ENCODE measurements at places on chromosomes 6 and 20.

DNA sequence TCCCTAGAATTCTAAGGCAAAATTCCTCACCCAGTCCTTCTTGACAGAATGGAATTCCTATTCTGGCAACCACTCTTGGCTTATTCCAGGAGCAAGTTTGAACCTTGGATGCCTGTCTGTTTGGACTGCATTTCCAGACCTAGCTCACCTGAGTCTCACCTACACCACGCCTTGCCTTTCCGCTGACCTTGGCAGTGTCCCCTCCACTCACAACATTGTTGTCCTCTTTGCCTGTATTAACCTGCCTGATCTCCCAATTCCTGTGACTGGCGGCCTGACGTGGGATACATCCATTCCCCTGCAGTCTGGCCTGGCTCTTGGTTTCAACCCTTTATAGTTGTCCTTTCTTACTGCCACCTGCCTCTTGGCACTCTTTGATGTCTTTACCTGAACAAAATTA is 281.4 kb upstream of the SOX4 start:
- no peak for DNase-seq

DNA sequence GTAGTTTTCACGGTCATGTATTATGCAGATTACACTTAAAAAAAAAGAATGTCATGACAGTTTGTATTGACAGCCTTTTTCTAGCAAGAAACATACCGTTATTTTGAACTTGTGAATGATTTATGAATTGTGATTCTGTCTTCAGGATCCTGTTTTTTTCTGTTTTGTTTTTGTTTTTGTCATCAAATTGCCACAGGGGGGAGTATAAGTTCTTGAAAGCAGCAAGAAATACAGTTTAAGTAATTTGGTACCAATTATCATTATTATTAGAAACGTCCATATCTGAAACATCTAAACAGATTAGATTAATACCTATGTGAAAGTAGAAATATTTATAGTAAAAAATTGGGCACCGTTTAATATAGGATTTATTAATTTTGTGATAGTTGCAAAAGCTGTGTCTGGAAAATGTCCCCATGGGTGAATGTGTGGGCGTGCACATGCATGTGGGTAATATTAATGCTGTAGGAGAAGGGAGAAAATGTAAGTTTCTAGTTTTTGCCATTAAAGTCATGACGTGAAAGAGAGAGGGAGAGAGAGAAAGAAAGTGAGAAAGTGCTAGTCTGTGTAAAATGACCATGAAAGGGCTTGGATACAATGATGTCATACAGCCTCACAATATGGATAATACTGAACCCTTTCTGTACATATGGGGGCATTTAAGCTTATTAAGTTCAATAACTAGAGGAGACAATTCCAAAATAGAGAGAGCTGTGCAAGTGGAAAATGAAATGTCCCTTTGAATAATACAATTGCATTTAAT is 9.4 kb upstream of the CCN2 start:
- DNase-seq, result no peak

DNA sequence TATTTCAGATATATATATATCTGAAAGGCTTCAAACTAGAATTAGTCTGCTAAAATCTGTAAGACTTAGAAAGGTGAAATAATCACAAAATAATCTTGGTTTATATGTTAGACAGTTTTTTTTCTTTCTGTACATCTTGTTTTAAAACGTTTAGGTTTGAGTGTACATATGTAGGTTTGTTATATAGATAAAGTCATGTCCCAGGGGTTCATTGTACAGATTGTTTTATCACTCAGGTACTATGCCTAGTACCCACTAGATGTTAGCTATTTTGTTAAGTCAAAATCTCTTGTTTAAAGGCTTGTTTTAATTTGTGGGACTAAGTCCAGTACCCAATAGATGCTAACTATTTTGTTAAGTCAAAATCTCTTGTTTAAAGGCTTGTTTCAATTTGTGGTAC is 1339.0 kb upstream of the CITED2 start:
- DNase-seq, result no peak

GRCh38 chr6:81996414-81996813 is 243.9 kb upstream of the TENT5A start:
- no peak for DNase-seq

- DNase-seq, result no peak
These were observed 146.5 kb upstream of the ZNF217 start for GRCh38 chr20:53739799-53740785.

GRCh38 chr6:144482142-144482541 is 197.0 kb downstream of the UTRN start:
- DNase-seq, result peak; percentile 53

DNA sequence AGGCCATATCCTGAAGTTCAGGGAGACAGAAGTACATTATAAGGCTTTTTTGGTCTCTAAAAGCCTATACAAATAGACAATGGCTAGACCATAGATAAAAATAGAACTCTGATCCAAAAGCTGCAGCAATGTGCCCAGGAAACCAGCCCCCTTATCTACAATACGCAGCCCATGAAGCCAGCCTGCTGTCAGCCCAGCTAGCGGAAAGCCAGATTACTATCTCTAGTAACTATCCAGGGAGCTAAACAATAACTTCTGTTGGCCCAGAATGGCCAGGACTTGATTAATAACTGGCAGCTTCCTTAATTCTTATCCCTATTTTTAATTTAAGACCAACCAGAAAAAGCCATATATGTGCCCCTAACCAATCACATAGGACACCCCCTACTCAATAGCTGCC is 160.4 kb upstream of the SMLR1 start:
- no peak for DNase-seq

GRCh38 chr6:141540207-141540606 is 592.5 kb upstream of the GJE1 start:
- no peak for DNase-seq

DNA sequence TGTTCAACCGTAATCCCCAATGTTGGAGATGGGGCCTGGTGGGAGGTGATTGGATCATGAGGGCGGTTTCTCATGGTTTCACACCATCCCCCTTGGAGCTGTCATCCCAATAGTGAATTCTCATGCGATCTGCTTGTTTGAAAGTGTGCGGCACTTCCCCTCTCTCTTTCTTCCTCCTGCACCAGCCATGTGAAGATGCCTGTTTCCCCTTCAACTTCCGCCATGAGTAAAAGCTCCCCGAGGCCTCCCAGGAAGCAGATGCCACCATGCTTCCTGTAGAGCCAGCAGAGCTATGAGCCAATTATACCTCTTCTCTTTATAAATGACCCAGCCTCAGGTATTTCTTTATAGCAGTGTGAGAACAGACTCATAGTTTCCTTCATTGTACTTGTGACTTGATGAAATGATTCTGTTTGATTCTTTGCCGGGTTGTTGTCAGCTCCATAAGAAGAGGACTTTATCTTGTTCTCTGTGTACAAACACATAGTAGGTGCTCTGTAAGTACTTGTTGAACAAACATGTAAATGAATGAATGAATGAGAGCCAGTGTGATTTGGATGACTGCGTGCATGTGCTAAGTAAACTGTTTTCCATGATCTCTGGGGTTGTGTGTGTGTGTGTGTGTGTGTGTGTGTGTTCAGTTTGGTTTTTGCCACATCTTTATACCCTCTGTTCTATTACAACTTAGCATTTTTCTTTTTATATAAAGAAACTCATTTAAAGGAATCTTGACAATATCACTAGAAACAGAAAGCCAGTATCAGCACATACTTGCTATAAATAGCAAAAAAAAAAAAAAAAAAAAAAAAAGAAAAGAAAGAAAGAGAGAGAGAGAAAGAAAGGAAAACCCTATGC is 22.5 kb upstream of the PTGIS start:
- DNase-seq, result no peak

- no peak for DNase-seq
These were observed 26.1 kb upstream of the IPCEF1 start for GRCh38 chr6:154382740-154383139.

- no peak for DNase-seq
These were observed 54.5 kb downstream of the GINS1 start for GRCh38 chr20:25461786-25462545.

DNA sequence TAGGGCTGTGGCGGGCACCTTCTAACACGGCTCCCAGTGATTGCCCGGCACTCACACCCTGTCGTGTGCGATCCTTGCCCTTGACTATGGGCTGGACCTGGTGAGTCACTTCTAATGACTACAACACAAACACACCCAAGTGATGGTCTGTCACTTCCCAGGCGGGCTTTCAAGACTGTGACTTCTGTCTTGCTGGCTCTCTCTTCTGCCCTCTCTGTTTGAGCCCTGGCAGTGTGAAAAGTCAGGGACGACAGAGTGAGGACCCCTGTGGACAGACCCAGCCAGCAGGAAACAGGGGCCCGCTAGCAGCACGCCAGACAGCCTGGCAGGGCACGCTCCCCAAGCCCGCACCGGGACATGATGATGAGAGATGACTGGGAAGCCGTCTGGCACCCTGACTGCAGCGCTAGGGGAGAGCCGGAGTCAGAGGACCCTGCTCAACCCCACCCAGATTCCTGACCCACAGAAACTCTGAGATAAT is 43.0 kb downstream of the KIF16B start:
- DNase-seq, result no peak

GRCh38 chr6:42118162-42119001 is 24.0 kb downstream of the C6orf132 start:
- DNase-seq, result no peak

- no peak for DNase-seq
These were observed 18.3 kb upstream of the GPRC6A start for GRCh38 chr6:116847227-116847626.

- DNase-seq, result no peak
These were observed 16.5 kb upstream of the UBE2J1 start for GRCh38 chr6:89368999-89369398.

Measured in activated T-helper 9 cell treated with anti-CD3 and anti-CD28 coated beads, Interleukin-2, amount 50 U/mL, for 16 hours (primary cell).